ENCODE measurements at places on chromosomes 16 and 17. TPM values are rescaled to one million over a fixed set of nuclear protein-coding genes. Genes with fewer than 3 reads are reported as not detected.

The PROCA1 gene
- 0.65 TPM for total RNA-seq

The CCT6B gene
- 2.9 TPM for total RNA-seq

The TAT gene
- total RNA-seq, result not detected

The UQCRC2 gene
- 129 TPM for total RNA-seq

The PCGF2 gene
- 3.5 TPM for total RNA-seq

The RCVRN gene
- not detected for total RNA-seq

The SDF2 gene
- 52.3 TPM for total RNA-seq

The GDPD3 gene
- total RNA-seq, result 0.22 TPM

The CCDC57 gene
- 15.3 TPM for total RNA-seq

The KRTAP4-5 gene
- not detected for total RNA-seq

The NPIPA5 gene
- total RNA-seq, result not detected

The GRB7 gene
- not detected for total RNA-seq

The COL1A1 gene
- total RNA-seq, result 7,860 TPM

- H3K27me3 ChIP-seq, result no peaks in the 10 kb centered on the region
- no peaks in the 10 kb centered on the region for H3K4me1 ChIP-seq
- no peak for DNase-seq
- no peak overlapping the region for H3K27ac ChIP-seq
- H3K36me3 ChIP-seq, result no peaks in the 10 kb centered on the region
Observed at GRCh38 chr16:11570806-11571205, 15.9 kb downstream of the LITAF start.

DNA sequence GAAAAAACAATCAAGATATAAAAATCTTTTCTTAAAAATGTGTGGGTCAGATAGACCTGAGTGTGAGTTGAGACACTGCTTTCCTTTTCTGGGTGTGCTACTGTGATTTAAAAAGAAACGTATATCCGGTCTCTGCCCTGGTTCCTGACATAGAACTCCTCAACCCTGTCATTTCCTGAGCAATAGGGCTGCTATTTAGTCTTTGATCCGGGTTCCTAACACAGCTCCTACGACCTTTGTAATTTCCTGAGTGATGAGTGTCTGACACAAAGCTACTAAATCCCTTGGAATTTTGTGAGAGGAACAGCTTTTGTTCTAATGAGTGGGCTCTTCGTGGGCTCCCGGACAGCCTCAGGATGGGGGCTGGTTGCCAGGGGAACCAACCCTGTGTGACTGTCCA lies 93.9 kb upstream of the FA2H start:
- H3K4me1 ChIP-seq, result peaks cover 15% of the 10 kb centered on the region
- peak; percentile 53 for DNase-seq
- no peaks in the 10 kb centered on the region for H3K36me3 ChIP-seq

GRCh38 chr17:37294888-37295287 lies 80.9 kb upstream of the C17orf78 start:
- no peaks in the 10 kb centered on the region for H3K36me3 ChIP-seq
- DNase-seq, result no peak

DNA sequence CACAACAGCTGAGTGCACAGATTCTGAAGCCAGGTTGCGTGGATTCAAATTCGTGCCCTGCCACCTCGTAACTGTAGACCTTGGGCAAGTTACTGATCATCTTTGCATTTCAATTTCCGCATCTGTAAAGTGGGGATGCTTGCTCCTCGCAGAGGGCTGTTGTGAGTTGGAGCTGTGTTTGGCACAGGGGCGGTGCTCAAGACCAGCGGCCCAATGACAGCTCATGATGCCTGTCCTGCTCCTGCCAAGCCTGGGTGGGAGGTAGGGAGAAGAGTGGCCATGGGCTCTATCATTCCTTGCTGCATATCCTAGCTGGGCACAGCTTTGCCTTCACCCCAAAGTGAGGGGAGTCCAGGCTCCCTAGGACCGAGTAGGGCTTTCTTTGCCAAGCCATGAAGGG lies 12.6 kb downstream of the NXPH3 start:
- H3K36me3 ChIP-seq, result 0 out of 2 replicates have a peak, but pooled peaks cover 6% of the 10 kb centered on the region
- H3K27ac ChIP-seq, result 0 out of 2 replicates have a peak overlapping the region, but pooled peaks have one; percentile 26
- peaks cover 15% of the 10 kb centered on the region for H3K4me1 ChIP-seq

DNA sequence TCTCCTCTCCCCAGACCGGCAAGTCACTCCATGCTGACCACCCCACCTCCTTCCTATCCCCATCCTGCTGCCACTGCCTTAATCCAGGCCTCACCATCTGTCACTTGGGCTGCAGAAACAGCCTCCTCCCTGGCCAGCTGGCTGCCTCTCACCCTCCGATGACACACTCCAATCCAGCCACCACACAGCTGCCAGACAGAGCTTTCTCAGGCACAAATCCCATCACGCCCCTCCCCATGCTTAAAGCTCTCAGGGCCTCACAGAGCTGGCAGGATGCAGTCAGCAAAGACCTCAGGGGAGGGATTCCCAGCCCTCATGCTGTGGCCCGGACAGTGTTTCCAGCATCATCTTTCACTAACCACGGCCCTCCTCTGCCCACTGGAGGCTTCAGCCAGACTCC lies 13.7 kb downstream of the CAMKK1 start:
- peak; percentile 85 for DNase-seq
- peaks cover 9% of the 10 kb centered on the region for H3K4me1 ChIP-seq
- peak overlapping the region; percentile 58 for H3K27ac ChIP-seq
- no peaks in the 10 kb centered on the region for H3K36me3 ChIP-seq
- no peak overlapping the region for H3K4me3 ChIP-seq

GRCh38 chr17:41687828-41688640 lies 651 bp upstream of the EIF1 start:
- H3K27ac ChIP-seq, result peak overlapping the region; percentile 84
- DNase-seq, result peak; percentile 73
- peak overlapping the region; percentile 88 for H3K4me3 ChIP-seq
- H3K36me3 ChIP-seq, result peaks cover 37% of the 10 kb centered on the region

DNA sequence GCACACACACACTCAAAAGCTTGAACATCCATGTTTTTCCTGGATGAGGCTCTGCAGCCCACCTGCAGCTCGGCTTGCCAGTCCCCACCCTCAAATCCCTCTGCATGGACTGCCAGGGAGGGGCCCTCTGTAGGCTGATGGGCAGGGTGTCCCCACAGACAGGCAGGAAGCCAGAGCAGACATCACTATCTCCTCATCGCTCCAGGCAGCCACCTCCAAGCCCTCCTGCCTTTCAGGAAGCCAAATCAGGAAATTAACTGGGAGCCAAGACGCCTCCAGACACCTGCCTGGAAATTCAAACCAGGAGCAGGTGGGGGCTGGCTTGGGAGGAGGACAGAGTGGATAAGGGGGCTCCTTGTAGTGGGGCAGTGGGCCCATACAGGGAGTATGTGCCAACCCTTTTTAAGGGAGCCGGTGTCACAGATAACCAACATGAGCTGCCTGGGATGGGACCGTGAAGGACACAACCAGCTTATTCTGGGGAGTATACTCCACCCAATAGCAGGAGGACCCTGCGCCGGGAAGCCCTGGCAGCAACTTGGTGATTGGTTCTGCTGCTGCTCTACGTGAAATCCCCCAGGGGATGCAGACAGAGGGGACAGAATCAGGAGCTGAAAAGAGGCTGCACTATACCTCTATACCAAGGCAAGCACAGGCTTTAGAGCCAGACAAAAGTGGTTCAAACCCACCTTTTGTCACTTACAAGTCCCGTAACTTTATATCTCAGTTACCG lies 139.1 kb downstream of the CCT6B start:
- no peaks in the 10 kb centered on the region for H3K36me3 ChIP-seq
- no peak overlapping the region for H3K27ac ChIP-seq
- H3K27me3 ChIP-seq, result no peaks in the 10 kb centered on the region
- no peaks in the 10 kb centered on the region for H3K4me1 ChIP-seq

- H3K27ac ChIP-seq, result no peak overlapping the region
- H3K36me3 ChIP-seq, result no peaks in the 10 kb centered on the region
- no peak for DNase-seq
- H3K4me1 ChIP-seq, result peaks cover 15% of the 10 kb centered on the region
- no peaks in the 10 kb centered on the region for H3K27me3 ChIP-seq
- H3K4me3 ChIP-seq, result no peak overlapping the region
Observed at GRCh38 chr16:31461921-31462804, 2.9 kb downstream of the ARMC5 start.

DNA sequence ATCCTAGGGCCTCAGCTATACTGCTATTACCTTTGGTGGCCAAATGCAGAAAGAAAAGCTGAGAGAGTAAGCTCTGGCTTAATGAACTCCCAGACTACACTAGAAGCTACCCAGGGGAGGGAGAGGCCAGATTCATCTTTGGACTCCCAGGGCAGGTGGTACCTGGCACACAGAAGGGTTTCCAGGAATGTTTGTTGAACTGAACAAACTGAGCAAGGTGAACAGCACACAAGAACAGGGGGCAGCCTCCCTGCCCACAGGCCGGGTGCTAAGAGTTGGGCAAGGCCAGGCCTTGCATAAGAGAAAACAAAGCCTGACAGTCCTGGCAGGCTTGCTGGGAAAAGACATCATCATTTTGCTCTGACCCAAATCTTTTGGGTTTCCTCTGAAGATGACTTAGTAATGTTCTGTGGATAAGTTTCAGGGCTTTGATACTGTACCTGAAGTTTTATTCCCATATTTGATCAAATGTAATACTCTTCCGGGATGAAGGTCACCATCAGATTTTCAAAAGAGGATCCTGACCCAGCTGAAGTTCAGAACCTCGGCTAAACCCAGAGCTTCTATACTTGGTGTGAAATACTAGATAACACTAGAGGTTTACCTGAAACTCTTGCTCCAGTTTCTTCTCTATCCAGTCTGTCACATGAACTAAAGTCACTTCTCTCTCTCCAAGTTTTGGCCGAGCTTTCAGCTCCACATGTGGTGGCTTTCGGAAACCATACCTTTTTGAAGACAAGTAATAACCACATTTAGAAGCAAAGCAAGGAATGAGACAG lies 20.5 kb upstream of the ERN1 start:
- H3K4me1 ChIP-seq, result peaks cover 11% of the 10 kb centered on the region
- H3K36me3 ChIP-seq, result 0 out of 2 replicates have a peak, but pooled peaks cover 7% of the 10 kb centered on the region
- peak overlapping the region; percentile 45 for H3K27ac ChIP-seq
- no peak overlapping the region for H3K4me3 ChIP-seq

DNA sequence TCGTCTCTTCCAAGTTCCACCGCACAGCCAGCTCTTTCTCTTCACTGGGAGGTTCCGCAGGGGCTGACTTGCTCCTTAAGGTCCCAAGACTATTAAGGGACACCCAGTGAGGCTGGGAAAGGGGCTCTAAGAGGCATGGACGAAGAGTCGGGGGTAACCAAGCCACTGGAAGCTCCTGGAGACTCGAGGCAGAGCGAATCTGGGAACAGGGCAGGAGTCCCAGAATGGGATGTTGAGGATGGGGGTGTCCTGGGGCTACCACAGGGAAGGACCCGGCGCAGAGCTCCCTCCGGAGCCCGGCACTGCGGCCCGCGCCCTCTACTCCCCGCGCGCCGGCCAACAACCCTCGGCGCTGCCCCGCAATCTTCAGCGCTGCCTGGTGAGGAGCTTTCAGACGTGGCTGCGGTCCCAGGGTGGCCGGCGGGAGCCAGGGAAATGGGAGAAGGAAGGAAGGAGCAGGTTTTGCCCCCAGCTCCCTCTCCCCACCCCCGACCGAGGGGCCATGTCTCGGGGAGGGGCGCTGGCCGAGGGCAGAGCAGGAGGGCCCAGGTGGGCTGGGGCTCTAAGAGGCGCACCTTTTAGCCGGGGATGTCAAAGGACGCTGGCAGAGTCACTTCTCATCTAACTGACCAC lies 581 bp downstream of the CHST5 start:
- H3K36me3 ChIP-seq, result no peaks in the 10 kb centered on the region
- H3K27me3 ChIP-seq, result no peaks in the 10 kb centered on the region
- no peak overlapping the region for H3K27ac ChIP-seq

DNA sequence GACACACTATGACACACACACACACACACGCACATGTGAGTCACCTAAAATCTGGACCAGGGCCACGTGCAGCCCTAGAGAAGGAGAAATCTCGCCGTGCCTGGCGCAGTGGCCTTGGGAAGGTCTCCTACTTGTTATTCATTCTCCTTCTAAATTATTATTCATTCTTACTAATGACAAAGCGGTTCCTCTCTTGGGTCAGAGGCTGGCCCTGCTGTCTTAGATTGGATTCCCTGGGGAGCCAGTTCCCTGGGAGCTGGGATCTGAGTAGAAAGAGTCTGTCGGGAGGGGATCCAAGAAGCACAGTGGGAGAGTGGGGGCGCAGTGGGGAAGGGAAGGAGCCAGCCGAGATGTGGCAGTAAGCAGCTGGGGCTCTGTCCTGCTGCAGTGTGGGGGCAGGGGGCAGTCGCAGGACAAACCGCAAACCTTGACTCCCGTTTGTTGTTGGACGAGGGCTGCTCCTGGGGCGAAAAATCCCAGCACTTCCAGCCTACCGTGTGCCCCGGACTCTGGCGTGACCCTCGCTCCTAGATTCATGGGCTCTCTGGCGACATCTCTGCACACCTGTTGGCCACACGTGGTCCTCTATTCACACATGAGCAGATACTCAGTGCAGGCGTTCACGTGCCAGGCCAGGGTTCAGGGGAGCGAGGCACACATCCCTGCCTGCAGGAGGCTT lies 18.7 kb upstream of the JPH3 start:
- peak overlapping the region; percentile 99 for H3K27ac ChIP-seq
- peak; percentile 80 for DNase-seq
- no peak overlapping the region for H3K4me3 ChIP-seq
- no peaks in the 10 kb centered on the region for H3K36me3 ChIP-seq
- peaks cover 33% of the 10 kb centered on the region for H3K4me1 ChIP-seq
- H3K27me3 ChIP-seq, result no peaks in the 10 kb centered on the region

DNA sequence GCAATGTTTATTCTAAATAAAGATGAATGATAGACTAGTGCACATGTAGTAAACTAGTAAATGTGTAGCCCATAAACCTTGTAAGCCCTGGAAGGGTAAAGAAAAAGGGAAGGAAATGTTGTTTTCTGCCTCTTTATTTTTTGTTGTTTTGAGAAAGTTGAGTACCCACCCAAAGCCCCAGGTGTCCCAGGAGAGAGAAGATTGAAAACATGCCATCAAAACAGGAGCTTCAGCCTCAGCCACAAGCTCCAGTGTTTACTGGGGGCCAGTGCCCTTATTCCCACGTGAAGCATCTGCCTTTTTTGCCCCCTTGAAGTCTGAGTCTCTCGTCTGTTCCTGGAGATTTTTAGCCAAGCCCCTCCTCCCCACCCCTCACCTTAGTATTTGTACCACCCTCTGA lies 121.5 kb downstream of the PRKCB start:
- no peaks in the 10 kb centered on the region for H3K36me3 ChIP-seq
- H3K27ac ChIP-seq, result no peak overlapping the region
- no peaks in the 10 kb centered on the region for H3K27me3 ChIP-seq
- H3K4me1 ChIP-seq, result no peaks in the 10 kb centered on the region

DNA sequence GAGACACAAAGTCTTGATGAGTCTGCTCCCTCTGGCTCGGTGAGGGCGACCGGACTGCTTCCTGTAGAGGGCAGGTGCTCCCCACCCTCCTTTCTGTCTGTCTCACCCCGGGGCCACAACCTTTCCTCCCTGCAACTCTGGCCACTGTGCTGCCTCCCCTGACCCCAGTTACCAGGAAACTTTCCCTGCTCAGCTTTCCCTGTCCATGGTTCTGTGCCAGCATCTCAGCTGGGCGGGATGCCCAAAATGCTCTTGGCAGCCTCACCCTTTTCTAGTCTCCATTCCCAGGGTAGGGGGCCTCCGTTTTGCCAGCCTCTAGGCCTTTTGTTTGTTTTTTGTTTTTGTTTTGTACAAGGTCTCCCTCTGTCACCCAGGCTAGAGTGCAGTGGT lies 1.4 kb downstream of the PLD2 start:
- peaks cover 4% of the 10 kb centered on the region for H3K4me1 ChIP-seq
- no peaks in the 10 kb centered on the region for H3K36me3 ChIP-seq
- DNase-seq, result peak; percentile 20
- no peaks in the 10 kb centered on the region for H3K27me3 ChIP-seq
- H3K27ac ChIP-seq, result no peak overlapping the region

- peak overlapping the region; percentile 59 for H3K27ac ChIP-seq
- peaks cover 20% of the 10 kb centered on the region for H3K4me1 ChIP-seq
- no peak overlapping the region for H3K4me3 ChIP-seq
- H3K27me3 ChIP-seq, result no peaks in the 10 kb centered on the region
Observed at GRCh38 chr16:14370736-14371234, 259.3 kb downstream of the PARN start.

- no peak for DNase-seq
- no peaks in the 10 kb centered on the region for H3K36me3 ChIP-seq
- no peak overlapping the region for H3K27ac ChIP-seq
Observed at GRCh38 chr17:78889531-78889930, 13.5 kb downstream of the CEP295NL start.

All from GM23248 (cell line).